Right renal pelvis (tissue), 4 donors: ENCODE measurements at places on chromosomes 13 and 19. TPM values are rescaled to one million over a fixed set of nuclear protein-coding genes. Genes with fewer than 3 reads are reported as not detected.

DNA sequence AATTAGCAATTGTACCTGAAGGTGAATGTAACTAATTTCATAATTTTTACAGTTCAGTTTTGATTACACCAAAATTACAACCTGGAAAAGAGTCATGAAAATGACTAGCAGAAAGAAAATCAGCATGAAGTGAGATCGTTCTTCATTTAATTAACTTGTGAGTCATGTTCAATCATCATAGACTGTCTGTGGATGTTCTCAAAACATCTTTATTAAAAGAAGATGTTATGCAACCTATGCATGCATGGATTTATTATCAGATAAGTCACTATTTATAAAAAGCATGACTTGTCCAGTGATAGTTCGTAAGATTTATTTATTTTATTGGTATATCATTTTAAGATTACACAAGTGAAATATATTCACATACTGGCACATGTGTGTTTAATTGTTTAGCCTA, 245.9 kb downstream of the ITGBL1 start:
- DNase-seq = no peak

GRCh38 chr19:29366757-29367156, 153.8 kb upstream of the UQCRFS1 start:
- no peak for DNase-seq

GRCh38 chr13:21342699-21343442, 116.2 kb downstream of the ZDHHC20 start:
- no peak for DNase-seq

DNA sequence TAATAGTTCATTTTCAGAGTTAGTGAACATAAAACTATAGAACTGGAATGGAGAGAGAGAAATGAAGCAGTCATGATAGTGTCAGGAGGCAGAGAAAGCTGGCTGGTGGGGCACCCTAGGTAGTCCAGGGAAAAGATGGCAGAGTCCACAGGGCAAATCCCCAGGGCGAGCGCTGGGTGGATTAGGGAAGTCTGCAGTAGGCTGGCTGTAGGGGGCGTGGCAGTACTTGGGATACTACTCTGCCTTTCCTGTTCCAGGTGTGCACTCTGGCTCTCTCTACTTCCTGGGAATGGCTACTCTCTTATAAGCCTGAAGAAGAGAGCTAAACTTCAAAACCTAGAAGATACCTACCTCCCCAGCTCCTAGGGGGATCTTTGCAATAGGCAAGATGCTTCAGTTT, 232.9 kb upstream of the SLC10A2 start:
- DNase-seq = no peak

Gene URAD
- polyA plus RNA-seq = not detected

GRCh38 chr13:108962654-108963053, 333.2 kb downstream of the MYO16 start:
- DNase-seq = no peak

DNA sequence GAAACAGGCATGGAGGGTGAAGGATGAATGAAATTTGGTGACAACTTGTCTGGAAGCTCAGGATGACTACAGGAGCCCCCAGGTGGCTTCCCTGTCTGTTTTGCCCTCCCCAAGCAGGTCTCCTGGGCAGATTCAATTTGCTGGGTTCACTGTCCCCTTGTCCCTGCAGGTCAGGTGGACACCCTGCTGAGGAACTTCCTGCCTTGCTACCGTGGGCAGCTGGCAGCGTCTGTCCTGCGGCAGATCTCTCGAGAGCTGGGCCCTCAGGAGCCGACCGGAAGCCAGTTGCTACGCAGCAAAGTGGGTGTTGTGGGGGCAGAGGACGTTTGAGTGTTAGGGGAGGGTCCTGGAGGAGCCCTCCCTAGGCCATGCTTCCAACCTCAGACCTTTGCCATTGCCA, 19.1 kb downstream of the PGLS start:
- no peak for DNase-seq

Gene TEX101
- polyA plus RNA-seq = not detected

- DNase-seq = peak; percentile 52
Observed at GRCh38 chr13:112619730-112620631, 32.0 kb upstream of the TUBGCP3 start.

DNA sequence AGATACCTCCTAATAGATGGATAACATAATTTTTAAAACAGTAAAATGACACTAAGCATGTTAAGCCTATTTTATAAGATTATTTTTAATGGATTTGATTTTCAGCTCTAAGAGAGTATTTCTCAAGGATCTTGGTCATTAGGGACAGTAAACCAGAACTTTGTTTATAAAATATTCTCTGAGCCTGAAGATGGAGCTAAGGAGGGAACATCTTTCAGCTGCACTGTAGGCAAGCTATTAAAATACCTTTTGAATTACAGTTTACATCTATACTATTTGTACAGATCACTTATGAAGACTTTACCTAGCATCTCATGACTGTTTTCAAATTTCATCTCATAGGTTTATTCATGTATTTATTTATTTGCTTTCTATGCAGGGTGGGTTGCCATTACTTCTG, 345.3 kb downstream of the MYO16 start:
- no peak for DNase-seq

GRCh38 chr19:39705578-39706188, 1.4 kb downstream of the LGALS14 start:
- DNase-seq = no peak

Gene ATP4A
- polyA plus RNA-seq = 0.10 TPM

Gene KLK15
- 0.11 TPM for polyA plus RNA-seq
